ENCODE measurements at places on chromosomes 11 and 22.

DNA sequence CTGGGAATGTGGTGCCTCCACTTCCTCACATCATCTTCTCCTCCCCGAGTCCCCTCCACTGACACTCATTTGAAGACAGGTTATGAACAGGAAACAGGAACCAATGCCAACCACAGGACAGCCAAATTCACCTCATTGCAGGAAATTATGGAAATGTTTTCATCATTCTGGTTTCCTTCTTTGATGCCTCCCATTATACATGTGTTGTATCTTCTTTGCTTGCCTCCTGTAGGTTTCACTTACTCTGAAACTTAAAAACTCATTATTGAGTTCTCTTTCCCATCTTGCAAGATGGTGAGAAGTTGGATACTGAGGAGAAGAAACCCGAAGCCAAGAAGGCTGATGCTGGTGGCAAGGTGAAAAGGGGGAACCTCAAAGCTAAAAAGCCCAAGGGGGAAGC is 108.5 kb downstream of the PHF21B start:
- DNase-seq, result no peak

DNA sequence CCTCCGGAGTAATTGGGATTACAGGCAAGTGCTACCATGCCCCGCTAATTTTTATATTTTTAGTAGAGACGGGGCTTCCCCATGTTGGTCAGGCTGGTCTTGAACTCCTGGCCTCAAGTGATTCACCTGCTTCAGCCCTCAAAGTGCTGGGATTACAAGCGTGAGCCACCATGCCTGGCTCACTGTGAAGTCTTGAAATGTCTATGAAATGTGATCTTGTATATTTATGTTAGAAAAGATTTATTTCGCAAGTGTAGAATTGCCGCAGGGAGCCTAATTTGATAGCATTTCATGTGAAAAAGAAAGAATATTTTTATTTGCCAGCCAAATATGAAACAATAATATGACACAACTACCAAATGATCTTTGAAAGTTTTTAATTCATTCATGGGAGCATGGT is 52.1 kb downstream of the GRAMD1B start:
- DNase-seq, result no peak

DNA sequence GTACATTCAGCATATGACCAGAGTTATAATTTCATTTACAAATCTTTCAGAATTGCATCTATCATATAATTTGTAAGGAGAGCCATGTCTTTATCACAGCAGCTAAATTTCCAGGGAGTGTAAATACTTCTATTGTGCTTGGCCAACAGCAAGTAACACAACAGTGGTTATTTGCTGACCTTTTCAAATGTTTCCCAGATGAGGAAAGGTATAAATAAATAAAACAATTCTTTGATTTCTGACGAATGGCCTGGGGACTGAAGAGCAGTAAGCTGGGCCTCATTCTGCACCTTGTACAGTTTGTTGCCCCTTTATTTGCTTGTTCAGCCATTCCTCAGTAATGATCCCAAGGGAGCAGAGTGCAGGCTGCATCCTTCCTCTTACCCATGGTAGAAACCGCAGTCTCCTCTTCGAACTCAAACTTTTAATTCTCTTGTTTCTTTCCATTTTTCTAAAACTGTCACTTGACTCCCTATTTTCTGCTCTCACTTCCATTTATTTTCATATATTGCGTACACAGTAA is 132.8 kb downstream of the DDX10 start:
- DNase-seq, result no peak

DNA sequence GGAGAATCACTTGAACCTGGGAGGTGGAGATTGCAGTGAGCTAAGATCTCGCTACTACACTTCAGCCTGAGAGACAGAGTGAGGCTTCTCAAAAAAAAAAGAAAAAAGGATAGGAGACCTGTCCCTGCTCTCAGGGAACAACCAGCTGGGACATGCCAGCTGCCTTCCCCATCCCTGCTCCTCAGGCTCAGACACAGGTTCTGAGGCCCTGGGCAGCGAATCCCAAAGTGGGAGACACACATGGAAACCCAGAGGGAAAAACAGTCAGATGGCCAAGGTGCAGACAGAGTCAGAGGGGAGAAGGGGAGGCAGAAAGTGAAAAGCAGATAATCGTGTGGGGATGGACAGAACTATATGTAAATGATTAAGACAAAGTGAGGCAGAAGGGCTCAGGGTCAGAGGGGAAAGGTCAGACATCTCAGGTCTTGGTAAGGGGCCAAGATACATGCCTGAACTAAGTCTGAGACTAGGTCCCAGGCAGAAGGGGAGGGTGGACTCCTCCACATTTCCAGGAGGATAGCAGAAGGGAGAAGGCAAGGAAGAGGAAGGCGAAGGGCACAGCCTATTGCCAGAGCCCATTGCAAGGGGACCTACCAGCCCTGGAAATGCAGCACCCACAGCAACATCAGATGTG is 14.2 kb downstream of the STARD10 start:
- no peak for DNase-seq

GRCh38 chr11:69274531-69275016 is 19.4 kb upstream of the MYEOV start:
- DNase-seq, result no peak

- DNase-seq, result no peak
Observed at GRCh38 chr11:103601225-103601846, 435.1 kb upstream of the DDI1 start.

DNA sequence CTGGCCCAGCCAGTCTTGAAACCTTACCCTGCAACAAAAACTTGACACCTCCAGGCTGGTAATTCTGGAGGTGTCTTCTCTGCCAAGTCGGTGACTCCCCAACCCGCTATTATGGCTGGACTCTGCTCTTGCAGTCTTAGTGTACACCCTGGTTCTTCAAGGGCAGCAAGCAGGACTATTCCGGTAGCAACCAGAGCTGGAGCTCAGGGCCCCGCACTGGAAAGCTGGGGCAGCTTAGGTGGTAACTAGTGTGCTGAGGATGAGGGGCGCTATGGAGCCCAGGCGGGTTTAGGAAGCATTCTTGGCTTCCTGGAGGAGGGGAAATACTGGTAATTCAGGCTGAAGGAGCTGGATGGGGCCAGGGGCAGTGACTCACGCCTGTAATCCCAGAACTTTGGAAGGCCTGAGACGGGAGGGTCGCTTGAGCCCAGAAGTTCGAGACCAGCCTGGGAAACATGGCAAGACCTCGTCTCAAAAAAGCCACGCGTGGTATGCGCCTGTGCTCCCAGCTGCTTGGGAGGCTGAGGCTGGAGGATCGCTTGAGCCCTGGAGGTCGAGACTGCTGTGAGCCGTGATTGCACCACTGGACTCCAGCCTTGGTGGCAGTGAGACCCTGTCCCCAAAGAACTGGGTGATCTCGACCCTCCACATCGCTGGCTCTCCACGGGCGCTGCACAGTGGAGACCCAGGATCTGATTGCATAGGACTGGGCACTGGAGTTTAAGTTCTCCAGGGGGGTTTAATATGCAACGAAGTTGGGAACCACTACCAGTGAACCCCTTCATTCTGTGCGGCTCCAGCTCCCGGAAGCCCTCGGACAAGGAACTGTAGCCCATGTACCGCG is 10.6 kb upstream of the AIFM3 start:
- DNase-seq, result no peak

DNA sequence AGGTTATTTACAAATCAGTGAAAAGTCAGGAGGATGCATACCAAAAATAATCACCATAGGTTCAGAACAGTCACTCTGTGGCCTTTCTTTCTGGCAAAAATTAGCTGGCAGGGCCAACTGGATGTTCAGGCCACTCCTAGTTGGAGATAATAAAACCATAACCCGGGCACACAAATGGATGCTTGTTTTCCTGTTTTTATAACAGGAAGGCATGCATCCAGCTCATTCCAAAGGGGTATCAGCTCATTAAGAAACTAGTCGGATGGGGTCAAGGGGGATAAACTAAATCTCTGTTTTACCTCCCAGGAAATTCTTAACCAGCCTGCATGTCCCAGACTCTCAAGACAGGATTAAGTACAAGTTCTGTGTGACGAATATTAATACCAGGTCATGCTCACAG is 81.0 kb downstream of the FBXO7 start:
- no peak for DNase-seq

DNA sequence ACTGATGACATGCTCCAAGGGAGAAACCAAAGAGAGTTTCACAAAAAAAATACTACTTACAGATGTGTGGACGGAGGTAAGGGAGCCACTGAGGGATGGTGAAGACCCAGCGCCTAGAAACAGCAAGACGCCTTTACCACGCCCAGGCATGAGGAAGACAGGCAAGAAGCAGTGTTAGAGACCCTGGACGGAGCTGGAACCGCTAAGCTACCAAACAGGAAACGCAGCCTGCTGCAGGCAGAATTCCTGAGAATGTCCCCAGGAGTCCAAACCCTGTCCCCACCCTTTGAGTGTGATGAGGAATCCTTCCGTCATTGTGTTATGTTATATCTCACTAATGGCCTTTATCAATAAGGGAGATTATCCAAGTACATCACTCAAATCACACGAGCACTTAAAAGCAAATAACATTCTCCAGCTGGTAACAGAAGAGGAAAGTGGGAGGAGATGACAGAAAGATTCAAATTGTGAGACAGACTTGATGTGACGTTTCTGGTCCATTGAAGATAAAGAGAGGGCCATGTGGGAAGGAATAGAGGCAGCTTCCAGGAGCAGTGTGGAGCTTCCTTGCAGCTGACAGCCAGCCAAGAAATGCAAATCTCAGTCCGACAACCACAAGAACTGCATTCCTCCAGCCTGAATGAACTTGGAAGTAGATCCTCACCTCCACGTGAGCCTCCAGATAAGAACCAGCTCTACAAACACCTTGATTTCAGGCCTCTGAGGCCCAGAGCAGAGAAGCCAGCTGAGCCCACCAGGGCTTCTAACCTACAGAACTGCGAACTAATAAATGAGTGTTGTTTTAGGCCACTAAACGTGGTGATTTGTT is 19.1 kb downstream of the FAM181B start:
- no peak for DNase-seq

DNA sequence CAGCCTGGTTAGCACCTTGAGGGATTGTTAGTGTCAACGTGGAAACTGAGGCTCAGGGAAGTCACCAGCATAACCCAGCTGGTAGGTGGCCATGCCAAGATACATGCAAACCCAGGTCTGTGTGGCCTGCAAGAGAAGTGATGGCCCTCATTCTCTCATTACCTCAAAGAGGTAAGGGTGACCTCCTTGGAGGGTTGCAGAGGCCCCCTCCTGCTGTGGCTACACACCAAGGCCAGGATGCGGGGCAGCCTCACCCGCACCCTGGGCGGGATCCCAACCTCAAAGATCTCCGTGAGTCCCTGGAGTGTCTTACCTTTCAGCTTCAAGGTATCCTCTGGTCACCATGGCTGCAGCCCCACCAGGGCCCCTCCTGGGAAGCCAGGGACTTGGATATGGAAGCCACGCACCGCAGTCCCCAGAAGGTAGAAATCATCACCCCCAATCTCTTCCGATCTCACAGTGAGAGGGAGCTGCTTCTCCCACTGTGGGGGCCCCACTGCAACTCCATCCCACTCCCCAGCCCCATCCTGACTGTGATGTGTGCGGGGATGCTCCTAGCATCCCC is 95.4 kb downstream of the MORC2 start:
- DNase-seq, result no peak

- DNase-seq, result no peak
Observed at GRCh38 chr11:43376594-43376993, 17.9 kb downstream of the TTC17 start.

GRCh38 chr11:95661162-95661561 is 128.4 kb downstream of the FAM76B start:
- DNase-seq, result no peak

DNA sequence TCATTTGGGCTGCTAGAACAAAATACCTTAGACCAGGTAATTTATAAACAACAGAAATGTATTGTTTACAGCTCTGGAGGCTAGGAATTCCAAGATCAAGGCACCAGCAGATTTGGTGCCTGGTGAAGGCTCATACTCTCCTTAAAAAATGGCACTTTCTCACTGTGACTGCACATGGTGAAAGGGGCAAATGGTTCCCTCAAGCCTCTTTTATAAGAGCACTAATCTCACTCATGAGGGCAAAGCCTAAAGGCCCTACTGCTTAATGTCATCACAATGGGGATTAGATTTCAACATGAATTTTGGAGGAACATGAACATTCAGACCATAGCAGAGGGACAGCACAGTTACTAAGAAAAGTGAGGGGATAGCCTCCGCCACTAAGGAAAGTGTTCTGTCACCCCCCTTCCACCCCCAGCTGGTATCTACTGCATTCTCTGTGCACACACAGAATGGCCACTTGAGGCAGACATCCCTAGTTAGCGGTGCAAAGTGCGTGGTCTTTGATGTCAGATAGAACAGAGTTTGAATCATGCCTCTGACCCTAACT is 47.2 kb upstream of the CEP295 start:
- peak; percentile 47 for DNase-seq

- no peak for DNase-seq
Observed at GRCh38 chr11:128938156-128938885, 4.3 kb downstream of the TP53AIP1 start.

DNA sequence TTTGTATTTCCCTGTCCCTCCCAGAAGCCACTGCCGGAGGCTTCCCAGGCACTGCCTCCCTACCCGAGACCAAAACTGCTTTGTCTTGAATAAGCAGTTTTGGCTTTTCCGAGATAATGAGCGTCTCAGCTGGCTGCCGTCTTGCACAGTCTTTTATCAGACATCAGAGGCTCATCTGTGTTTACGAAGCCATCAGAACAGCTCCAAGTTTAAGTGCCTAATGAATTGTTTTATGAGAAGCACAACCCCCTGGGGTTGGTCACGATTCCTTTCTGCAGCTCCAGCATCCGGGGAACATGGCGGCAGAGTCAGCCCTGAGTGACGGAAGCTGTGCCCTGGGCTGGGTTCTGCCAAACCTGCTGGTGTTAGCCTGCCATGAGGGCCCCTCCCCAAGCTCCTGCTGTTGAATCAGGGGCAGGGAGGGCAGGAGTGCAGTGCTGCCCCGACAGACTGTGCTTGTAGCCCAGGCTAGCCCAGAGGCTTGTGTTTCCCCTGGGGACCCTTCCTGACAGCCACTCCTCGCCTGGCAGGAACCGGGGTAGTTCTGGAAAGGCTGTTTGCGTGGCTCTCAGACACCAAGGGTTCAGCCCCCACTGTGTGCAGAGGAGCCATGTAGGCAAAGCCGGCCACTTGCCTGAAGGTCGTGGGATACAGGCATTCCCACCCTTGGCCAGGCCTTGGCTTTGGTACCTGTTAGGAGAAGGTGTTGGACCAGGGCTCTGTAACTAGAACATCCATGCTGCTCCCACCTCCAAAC is 96.1 kb downstream of the MORC2 start:
- no peak for DNase-seq

DNA sequence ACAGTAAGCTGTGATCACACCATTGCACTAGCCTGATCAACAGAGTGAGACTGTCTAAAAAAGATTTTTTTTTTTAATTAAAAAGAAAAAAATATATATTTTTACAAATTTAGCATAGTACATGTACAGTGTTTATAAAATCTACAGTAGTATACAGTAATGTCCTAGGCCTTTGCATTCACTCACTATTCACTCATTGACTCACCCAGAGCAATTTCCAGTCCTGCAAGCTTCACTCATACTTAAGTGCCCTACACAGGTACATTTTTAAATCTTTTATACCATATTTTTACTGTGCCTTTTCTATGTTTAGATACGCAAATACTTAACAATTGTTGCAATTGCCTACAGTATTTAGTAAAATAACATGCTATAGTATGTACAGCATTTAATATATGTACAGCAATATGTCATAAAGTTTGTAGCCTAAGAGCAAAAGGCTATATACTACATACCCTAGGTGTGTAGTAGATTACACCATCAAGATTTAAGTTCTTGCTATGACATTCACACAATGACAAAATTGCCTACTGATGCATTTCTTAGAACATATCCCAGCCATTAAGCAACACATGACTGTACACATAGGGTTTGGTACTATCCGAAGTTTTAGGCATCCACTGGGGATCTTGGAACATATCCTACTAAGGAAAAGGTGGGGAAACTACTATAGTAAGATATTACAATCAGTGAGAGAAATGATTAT is 22.8 kb downstream of the PIK3C2A start:
- DNase-seq, result no peak

- DNase-seq, result no peak
Observed at GRCh38 chr11:14783788-14784187, 108.2 kb downstream of the CYP2R1 start.
